ENCODE measurements at places on chromosomes 1 and 21.

DNA sequence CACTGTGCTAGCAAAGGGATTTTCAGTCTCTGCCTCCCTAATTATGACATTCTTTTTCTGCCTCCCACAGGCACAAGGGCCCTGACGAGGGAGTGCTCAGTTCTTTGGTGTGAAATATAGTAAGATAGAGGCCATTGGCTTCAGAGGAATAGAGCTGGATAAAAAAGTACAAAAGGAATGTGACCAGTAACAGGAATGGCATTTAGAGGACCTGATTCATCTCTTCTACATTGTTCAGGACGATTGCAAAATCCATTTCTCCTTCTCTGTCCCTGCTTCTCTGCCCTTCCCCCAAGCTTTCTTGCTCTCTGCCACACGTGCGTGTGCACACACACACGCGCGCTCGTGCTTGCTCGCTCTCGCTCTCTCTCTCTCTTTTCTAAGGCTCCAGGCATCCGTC lies 668.2 kb downstream of the KIF26B start:
- peak; percentile 54 for DNase-seq

- DNase-seq, result no peak
These were observed 79.3 kb upstream of the LYST start for GRCh38 chr1:235945775-235946570.

- DNase-seq, result no peak
These were observed 32.6 kb downstream of the TOMM20 start for GRCh38 chr1:235095938-235096562.

DNA sequence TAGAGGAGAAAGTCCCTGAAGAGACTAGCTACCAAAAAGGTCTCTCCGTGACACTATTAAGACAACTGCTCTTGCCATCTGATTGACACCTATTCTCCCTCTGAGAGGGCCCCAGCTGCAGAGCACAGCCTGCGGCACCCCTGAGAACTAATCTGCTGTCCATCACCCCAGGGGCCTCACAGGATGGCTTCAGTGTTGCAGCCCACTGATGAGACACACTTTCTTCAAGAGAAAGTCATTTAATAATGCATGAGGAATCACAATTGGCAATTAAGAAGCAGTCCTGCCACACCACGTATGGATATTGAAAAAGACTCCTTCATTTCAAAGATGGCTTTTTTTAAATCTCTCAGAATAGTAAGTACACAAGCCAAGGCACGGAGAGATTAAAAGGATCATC lies 48.9 kb downstream of the CAPN8 start:
- DNase-seq, result no peak

DNA sequence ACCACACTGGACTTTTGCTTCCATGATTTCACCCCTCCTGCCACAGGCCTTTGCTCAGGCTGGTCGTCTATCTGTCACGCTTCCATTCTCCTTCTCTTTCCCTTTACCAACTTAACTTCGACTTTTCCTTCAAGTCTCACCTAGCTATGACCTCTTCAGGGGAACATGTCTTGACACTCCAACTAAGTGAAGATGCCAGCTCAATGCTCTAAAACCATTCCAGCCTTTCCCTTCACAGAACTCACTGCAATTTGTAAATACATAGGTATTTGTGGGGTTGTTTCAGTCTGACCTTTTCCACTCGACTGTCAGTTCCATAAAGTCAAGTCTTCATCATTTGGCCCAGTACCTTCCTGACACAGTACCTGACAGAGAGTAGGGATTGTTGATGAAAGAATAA lies 358.6 kb upstream of the CAMK1G start:
- DNase-seq, result no peak

- no peak for DNase-seq
These were observed 1570.6 kb downstream of the BRINP3 start for GRCh38 chr1:188906921-188907641.

DNA sequence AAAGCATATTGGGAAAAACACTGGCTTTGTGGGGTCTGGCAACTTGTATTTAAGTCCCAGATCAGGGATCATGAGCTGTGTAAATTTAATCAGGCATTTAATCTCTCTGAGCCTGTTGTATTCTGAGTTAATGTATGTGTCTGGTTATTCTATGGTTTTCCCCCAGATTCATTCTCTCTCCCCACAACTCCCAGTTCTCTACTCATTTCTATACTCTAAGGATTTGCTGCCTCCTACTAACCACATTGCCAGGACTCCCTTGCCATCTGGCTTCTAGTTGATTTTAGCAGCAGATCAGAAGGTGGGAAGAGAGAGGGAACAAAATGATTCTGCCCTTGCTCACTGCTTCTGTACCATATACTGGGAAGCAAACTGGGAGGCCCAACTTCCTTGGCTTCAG lies 31.4 kb upstream of the S1PR1 start:
- no peak for DNase-seq

DNA sequence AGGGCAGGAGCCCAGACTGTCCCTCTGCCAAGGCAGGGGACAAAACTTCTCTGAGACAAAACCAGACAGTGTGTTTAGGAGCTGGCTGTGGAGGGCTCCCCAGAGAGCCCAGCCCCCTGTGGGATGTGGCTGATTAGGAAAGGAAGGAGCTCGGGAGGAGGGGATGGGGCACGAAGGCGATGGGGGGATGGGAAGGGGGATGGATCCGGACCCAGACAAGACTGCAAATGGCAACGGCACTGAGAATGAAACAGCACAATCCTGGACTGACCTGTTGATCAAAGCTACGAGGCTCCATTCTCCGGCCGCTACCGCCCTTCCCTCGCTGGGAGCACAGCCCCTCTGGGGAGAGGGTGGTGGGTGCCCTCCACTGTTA lies 33.1 kb downstream of the FOXO6 start:
- DNase-seq, result no peak
